Pulmonary artery endothelial cell (primary cell): ENCODE measurements at places on chromosomes 7 and 10. TPM values are rescaled to one million over a fixed set of nuclear protein-coding genes. Genes with fewer than 3 reads are reported as not detected.

Gene KDM7A
- 5.3 and 7.5 TPM in 2 replicates for total RNA-seq

Gene LRRD1
- not detected in 2 replicates for total RNA-seq

Gene SLC26A3
- not detected in 2 replicates for total RNA-seq

Gene C7orf57
- total RNA-seq: under 0.01 and 0.11 TPM in 2 replicates

DNA sequence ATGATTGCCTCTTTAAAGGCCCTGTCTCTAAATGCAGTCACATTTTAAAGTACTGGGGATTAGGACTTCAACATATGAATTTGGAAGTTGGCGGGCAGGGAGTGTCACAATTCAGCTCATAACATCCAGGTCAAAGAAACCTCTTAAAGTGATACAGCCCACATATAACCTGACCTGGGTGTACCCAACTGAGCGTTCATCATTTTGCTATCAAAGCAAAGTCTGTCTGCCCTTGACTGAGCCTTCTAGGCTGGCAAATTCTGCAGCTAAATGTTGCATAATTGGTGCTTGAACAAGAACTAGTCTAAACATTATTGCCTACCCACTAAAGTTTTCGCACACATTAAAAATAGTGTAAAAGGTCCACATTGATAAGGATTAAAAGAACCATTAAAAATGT, 3.7 kb downstream of the MSRB2 start:
- DNase-seq: no peak

- no peak for DNase-seq
Observed at GRCh38 chr7:135337977-135338550, 104.4 kb downstream of the STRA8 start.

DNA sequence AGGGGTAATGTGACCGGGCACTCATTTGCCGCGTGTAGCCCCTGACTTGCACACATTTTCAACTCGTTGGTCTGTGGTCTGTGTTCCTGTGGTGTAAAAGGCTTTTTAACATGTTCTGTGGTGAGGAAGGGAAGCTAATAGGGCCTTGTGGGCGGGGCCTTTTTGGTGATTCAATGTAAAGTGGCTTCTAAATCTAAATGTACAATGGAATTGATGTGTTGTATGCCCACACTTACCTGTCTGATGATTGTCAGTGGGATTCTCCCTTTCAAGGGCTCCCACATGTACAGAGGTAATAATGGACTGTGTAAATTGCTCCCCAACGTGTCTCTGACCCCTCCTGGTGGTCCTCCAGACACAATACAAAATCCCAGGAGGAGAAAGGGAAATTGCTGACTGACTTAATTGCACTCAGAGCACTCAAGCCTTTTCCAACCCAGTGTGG, 43.1 kb upstream of the GATAD1 start:
- DNase-seq: no peak

GRCh38 chr7:10484767-10485166, 488.9 kb upstream of the PHF14 start:
- no peak for DNase-seq

- DNase-seq: no peak
Observed at GRCh38 chr7:16609842-16610450, 35.6 kb downstream of the ANKMY2 start.

- no peak for DNase-seq
Observed at GRCh38 chr7:152312316-152312715, 123.5 kb downstream of the KMT2C start.

- DNase-seq: no peak
Observed at GRCh38 chr10:88962336-88962735, 9.8 kb upstream of the ACTA2 start.
